ENCODE measurements at places on chromosomes 5 and 9.

GRCh38 chr9:36268007-36268427, 9.8 kb upstream of the GNE start:
- DNase-seq: no peak

GRCh38 chr5:180441564-180442051, 52.6 kb upstream of the CNOT6 start:
- DNase-seq: no peak

GRCh38 chr9:76586390-76587314, 127.7 kb downstream of the GCNT1 start:
- DNase-seq: peak; percentile 50

GRCh38 chr9:110900456-110900855, 137.8 kb downstream of the LPAR1 start:
- DNase-seq: no peak

- no peak for DNase-seq
These were observed 404.6 kb upstream of the C9orf72 start for GRCh38 chr9:27977931-27978330.

DNA sequence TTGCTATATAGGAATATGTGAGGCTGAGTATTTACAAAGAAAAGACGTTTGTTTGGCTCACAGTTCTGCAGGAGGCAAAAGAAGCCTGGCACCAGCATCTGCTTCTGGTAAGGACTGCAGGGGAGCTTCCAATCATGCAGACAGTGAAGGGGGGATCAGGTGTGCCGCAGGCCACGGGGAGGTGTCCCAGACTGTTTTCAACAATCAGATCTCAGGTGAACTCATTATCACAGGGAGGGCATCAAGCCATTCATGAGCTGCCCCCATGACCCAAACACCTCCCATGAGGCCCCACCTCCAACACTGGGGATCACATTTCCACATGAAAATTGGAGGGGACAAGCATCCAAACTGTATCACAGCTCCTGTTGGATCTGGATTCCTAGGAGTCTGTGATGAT, 30.4 kb upstream of the TRIM14 start:
- no peak for DNase-seq

DNA sequence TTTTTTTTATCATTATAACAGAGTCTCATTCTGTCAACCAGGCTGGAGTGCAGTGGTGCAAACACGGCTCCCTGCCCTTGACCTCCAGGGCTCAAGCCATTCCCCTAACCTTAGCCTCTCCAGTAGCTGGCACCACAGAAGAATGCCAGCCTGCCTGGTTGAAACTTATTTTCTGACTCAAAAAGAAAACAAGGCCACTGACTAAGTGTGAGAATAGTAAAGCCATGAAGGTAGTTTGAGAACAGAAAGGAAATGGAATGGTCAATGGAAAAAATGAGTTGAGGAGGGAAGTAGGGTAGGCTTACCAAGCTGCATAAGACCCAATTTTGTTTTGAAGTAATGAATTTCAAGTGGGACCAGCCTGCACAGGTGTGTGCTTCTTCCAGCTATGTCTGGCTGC, 82.8 kb upstream of the RORB start:
- no peak for DNase-seq

GRCh38 chr9:81832571-81833285, 95.5 kb upstream of the SPATA31D4 start:
- DNase-seq: no peak

- no peak for DNase-seq
These were observed 36.8 kb downstream of the ROPN1L start for GRCh38 chr5:10478436-10478835.

- no peak for DNase-seq
These were observed 25.6 kb downstream of the MED27 start for GRCh38 chr9:132054024-132054423.

DNA sequence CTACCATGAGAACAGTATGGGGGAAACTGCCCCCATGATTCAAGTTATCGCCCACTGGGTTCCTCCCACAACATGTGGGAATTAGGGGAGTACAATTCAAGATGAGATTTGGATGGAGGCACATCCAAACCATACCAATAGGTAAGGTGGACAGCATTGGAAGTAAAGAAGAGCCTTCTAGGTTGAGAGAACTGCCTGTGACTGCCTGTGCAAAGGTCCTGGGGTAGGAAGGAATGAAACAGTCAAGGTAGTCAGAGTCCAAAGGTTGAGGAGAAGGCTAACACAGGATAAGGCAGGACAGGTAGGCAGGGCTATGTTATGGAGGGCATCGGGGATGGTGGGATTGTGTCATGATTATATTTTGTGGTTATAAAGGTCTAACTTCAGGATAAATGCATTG, 6.1 kb downstream of the GDA start:
- no peak for DNase-seq

GRCh38 chr9:86454701-86455615, 100.7 kb upstream of the TUT7 start:
- DNase-seq: no peak

DNA sequence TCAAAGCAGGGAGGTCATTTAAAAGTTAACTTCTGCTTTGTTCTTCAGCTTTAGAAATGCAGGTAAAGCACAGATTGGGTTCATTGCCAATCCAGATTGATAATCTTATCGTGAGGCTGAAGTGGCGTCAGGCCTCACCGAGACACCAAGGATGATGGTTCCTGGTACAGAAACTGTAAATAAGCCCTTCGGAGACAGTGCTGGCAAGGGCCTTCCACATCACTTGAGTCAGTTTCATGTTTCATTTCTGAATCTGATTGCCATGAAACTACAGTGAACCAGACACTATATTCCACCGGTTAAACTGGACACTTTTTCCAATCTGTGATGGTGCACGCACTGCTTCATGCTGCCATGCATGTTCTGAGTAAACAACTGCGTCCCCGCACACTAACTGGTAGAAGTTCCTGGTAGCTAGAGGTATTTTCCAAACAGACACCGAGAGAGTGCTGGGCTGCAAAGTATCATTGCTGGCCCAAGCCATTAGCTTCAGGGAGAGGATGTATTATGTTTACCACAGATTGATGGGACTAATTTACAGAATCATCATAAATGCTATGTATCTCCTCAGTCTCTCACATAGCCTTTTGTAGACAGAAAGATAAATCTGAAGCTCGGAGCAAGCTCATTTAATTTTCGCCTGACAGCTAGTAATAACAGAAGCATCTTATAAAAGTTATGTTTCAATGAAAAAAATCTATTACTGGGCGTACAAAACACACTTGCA, 336.1 kb downstream of the GLIS3 start:
- DNase-seq: no peak

DNA sequence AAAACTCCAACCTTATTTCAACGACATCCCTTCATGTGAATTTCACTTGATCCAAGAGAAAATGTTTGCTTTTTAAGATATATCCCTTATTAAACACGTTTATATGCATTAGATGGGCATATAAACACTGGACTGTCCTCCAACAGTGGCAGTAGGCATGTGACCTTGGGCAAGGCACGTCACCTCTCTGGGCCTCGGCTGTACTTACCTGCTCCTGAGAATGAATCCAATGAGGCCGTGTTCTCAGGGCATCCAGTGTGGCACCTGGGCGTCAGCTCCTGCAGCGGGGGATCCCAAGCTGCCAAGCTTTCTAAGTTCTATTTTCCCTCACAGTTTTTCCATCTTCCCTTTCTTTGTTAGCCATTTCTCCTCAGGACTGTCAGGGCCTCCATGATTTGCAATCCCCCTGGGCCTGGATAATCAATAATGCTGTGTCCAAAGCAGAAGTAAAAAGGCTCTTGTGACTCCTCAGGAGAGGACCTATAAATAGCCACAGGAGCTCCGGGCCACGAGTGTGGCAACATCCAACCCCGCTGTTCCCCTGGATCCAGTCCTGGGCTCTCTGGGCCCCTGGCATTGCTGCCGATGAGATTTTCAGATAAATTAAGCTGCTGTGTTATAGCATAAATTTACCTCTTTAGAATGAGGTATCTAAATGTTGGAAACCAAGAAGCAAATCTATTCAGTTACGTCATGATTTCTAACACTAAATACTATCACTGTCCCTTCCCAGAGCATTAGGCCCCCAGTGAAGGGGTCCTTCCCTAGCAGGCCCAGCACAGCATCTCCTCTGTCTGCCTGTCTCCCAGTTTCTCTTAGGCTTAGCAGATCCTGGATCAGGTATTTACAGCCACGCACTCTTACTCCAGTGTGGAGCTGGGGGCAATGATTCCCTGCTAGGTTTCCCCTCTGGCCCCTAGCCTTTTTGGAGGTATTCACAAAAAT, 76.8 kb downstream of the PTPN3 start:
- no peak for DNase-seq

DNA sequence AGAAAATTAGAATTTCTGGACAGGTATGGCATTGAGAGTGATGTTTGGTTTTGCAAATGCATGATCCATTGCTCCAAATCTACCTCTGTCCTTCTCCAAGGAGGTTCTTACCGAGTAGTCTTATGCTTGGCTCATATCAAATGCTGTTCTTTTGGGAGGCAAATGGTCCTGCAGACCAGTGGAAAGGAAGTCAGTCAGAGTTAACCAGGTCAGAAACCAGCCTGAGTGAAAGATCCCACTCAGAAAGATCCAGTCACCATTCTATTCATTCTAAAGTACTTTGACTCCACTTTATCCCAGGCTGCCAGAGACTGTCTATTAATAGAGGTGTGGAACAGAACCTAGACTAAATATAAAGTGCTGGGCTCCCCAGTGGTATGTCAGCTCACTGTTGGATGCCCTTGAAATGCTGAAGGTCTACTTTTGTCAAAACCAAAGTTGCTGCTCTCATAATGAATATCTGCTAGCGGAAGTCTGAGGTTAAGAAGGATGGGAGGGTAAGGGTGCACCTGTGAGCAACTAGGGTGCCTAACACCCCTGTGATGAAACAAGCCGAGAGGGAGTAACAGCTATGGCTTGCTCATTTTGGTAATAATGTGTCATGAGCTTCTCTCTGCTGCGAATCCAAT, 302.2 kb downstream of the ZNF608 start:
- no peak for DNase-seq

DNA sequence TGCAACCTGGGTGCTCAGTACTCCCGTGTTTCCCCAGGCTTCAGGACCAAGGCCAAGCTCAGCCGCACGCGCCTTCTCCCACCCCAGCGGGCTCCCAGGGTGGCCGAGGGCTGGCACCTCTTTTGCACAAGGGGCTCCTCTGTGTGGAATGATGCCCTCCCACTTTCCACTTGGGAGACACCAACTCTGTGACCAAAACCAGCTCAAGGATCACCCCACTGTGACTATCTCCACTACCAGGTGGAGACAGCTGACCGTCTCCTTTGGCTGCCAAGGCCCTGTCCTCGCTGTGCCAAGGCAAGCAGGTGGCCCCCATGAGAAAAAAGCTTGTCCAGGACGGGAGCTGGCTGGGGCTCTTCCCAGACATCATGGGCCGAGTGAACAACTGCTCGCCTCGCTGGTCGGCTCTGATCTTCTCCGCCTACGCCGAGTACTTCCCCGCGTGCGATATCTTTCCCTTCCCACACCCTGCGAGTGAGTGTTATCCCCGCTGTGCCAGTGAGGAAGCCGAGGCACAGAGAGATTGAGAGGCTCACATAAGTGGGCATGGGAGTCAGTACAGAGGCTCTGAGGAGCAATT, 132.8 kb downstream of the ZNF354C start:
- DNase-seq: no peak

DNA sequence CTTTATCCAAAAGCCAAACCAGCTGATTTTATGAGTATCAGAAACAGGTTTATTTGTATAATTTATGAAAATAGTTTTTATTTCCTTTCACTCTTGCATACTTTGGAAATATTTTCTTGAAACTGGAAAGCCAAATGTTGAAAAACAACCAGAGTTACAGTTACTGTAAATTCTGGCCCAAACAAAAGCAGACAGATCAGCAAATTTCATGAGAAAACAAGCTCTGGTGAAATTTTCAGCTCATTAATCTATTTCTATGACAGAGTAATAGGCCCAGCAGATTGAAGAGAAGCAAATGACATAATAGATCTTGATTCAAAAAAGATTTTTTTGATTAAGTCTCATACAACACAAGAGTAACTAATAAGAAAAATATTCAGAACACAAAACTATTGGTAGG, 182.7 kb downstream of the ENC1 start:
- no peak for DNase-seq

GRCh38 chr5:2492476-2492875, 259.0 kb downstream of the IRX2 start:
- no peak for DNase-seq

DNA sequence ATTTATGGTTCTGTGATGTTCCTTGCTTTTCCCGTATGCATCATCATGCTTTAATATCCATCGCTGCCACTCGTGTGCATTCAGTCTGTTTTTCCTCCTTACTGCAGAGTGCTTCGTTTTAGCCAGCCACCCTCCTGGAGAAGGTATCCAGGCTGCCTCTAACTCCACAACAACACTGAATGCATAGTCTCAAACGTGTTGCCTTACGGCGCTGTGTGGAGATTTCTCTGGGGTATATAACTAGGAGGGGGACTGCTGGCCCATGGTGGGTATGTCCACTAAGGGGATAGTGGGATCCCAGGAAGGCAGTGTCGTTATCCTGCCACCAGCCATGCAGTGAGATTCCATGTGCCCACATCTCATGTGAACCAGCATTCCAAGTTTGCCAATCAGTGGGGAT, 16.4 kb downstream of the BTNL9 start:
- DNase-seq: no peak

DNA sequence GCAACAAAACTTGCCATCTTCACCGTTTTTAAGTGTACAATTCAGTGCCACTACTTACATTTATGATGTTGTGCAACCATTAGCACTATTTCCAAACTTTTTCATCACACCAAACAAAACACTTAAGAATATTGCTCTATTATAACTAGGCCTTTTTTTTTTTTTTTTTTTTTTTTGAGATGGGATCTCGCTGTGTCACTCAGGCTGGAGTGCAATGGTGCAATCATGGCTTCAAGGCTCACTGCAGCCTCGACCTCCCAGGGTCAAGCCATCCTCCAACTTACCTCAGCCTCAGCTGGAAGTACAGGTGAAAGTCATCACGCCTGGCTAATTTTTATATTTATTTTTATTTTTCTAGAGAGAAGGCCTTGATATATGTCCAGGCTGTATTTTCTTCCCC, 22.3 kb upstream of the LMNB1 start:
- DNase-seq: no peak

DNA sequence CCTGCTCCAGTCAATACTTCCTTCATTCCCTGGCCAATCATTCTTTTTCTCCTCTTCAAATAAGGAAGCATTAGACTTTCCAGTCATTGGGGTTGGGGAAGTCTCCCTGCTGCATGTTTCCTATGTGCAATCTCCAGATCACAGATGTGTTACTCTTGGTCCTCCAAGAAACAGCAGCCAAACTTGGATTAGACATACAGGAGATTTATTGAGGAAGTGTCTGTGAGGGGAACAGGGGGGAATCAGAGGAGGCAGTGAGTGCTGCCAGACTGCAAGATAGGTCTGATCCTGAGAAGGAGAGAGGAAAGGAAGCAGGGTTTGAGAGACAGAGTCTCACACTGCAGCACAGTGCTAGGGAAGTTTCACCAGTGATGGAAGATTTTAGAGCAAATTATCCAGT, 40.6 kb upstream of the SLIT3 start:
- DNase-seq: no peak

Measured in NCI-H1417 treated with DMSO at 0.1 percent for 48 hours (cell line).